ENCODE measurements at places on chromosomes 13 and 19.

DNA sequence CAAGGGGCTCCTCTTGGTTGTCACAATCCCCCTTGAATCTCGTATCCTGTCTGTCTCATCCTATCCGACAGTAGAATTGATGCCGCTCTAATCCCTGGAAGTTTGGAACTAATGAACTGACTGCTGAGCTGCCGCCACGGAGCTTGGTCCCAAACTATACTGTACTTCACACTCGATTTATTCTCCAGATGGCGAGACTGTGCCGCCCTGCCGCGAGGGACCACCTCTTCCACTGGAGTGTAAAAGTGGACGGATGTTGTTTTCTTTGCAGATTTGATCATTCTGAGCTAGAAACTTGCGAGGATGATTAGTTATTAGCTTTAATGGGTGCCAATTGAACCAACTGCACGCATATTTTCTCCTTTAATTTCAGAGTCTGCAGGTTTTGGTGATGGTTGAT, 117.2 kb downstream of the ZIC5 start:
- no peak for DNase-seq

DNA sequence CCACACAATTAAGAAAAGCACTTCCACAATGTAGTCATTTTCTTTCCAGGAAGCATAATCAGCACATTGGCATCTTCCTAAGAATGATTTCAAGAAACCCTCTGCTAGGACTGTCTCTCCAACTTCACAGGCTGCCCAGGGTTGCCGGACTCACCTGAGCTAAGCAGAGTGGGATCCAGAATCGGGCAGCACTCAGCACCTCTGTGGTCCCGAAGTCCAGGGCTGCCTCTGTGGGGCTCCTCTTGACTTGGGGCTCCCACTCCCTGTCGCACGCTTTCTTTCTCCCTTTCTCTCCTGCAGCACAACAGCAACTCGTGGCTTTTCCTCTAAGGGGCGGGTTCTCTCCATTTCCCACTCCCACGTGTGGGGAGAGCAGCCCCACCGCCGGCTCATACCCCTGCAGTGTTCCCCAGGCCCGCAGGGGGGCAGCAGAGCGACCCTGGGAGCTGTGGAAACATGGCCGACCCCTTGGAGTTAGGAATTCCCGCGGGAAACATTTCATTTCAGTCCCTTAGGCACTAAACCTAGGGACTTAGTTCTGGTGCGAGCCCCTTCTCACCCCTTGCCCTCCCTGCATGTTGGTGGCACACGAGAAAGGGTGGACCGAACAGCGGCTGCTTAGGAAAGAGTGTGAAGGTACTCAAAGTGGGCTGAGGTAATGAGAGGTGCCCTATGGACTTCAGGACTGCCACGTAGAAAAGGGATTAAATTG, at the start of gene TMEM272:
TSS of gene TMEM272 (minus strand) at position 316 of the 712 bp plus-strand sequence. CDS start 6,647 bp downstream, outside the sequence.
- peak; percentile 77 for DNase-seq

DNA sequence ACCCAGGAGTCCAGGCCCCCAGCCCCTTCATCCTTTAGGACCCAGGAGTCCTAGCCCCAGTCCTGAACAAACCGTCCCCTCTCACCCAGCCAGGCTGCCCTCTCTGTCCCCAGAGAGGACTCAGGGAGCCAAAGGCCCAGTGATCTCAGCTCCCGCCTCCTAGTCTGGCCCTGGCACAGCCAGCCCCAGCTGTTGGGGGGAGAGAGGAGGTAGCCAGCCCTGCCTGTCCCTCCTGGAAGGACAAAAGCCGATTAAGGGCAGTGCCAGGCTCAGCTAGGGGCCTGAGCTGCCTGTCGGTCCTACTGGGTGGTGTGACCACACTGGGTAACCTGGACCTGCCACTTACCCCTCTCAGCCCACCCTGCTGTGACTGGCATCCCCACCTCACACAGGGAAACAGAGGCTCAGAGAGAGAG, 14.5 kb downstream of the LIPE start:
- DNase-seq: no peak

- no peak for DNase-seq
Observed at GRCh38 chr13:106382534-106382933, 152.9 kb downstream of the EFNB2 start.

DNA sequence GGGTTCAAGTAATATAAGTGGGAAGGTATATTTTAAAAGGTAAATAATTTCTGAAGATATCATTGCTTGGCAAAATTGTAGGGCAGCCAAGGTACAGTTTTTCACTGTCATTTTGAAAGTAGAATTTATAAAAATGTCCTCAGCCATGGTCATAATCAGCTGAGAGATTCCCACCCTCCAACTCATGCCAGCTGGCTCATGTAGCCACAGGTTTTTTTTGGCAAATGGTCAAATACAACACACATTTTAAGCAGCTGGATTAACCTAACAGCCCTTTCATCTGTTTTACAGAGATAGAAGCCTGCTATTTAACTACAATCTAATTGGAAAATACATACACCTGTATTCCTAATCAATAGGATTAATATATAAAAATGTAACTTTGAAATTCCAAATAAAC, 619.2 kb upstream of the SGCG start:
- no peak for DNase-seq
